ENCODE measurements at places on chromosomes 2 and 18.

DNA sequence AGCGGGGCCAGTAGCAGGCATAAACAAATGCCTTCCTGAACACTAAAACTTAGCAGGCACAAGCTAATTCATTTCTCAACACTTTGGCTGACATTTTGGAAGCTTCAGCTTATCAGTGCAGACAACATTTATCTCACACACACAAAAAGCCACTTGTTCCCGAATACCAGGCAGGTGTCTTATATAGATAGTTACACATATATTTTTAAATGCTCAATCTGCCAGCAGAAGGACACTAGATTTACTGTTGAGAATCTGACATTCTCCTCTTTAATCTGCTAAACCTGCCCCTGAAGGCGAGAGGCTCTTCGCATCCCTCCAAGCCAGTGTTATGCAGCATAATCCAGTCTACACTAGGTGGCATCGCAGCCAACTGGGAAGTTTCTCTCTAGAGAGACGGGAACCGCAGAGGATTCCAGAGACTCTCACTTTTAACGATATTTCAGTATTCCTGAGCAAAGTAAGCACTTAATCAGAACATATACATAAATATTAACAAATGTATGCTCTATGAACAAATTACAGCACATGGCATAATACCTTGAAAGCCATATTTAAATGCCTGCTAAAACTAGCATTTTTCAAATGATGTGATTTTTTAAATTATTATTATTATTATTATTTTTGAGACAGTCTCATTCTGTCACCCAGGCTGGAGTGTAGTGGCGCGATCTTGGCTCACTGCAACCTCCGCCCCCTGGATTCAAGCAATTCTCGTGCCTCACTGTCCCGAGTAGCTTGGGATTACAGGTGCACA lies 90.2 kb upstream of the SCG2 start:
- DNase-seq, result no peak

GRCh38 chr2:135052997-135053474 lies 944 bp downstream of the RAB3GAP1 start:
- DNase-seq, result no peak

DNA sequence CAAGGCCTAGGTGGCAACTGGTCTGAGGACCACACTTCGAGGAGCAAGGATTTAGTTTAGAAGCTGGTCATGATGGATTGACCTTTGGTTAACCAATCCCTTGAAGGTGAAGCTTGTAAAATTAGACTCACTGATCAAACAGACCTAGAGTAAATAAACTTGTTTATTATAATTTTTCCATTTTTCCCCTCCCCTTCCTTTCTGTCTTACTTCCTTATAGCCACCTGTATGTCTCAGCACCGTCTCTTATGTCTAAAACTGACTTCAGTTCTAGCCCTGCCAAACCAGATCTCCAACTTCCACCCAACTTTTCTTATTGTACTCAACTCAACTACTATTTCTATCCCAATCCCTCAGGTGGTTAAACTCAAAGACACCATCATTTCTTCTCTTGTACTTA lies 92.8 kb upstream of the THOC1 start:
- DNase-seq, result no peak

- peak; percentile 82 for DNase-seq
Observed at GRCh38 chr2:70247364-70248180, 856 bp downstream of the TIA1 start.

DNA sequence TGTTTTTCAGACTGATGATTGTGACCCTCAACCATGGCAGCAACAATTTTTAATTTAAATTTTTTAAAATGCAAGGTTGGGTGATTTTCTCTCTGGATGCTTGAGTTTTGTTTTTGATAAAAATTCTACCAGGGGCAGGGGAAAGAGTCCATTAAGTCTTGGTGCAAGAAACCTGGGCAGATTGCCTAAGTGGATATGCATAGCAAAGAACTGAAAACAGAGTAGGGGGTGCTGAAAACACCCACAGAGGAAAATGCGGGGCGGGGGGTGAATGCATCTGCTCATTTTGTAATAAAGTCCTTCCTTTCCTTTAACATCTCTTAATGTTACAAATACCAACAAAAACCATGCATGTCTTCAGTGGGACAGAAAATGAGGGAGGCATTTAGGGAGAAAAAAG lies 138.0 kb downstream of the NEDD4L start:
- no peak for DNase-seq

DNA sequence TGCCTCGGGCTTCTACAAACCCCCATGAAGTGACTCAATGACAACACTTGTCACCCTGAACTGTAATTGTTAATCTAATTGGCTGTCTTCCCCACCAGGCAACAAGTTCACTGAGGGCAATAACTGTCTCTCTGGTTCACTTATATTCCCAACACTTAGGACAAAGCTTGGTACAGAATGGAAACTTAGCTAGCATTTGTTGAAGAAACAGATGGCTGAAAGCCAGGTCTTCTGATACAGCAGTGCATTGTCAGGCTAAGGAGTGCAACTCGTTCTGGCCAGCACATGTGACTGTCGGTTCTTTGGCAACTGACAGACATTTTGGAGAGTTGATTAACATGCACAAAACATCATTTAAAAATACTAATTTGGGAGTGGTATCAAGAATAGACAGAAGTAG lies 14.6 kb upstream of the DNAJC27 start:
- peak; percentile 73 for DNase-seq

GRCh38 chr2:69437751-69438154 lies 518 bp upstream of the NFU1 start:
- DNase-seq, result no peak

- DNase-seq, result no peak
Observed at GRCh38 chr2:239465017-239466001, 64.5 kb upstream of the HDAC4 start.

- DNase-seq, result no peak
Observed at GRCh38 chr18:23530195-23530594, 26.9 kb downstream of the RMC1 start.

DNA sequence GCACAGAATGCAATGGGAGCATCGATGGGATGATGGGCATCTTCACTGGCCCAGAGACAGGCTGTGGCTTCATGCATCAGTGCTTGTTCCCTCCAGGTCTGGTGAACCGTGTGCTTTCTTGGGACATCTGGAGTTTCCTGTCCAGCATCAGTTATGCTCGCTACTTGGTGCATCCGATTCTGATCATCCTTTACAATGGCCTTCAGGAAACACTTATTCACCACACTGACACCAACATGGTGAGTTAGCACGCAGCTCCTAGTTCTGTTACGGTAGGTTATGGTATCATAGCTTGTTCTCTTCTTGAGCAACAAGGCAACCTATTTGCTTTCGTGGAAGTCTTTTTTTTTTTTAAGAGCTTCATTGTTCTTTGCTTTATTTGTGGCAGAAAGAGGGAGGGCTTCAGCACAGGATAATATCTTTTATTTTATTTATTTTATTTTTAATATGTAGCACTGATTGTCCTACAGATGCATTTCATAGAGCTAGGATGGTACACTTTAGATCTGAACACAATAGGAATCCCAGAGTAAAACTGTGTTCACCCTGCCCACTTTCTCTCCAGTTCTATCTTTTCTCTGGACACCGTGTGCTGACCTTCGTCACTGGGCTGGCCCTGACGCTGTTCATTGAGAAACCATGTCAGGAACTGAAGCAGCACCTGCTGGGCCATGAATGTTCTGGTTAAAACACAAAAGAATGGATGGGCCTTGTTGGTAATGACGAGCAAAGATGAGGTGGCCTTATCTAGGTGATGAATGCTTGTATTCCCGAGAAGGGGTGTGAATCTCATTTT lies 71.2 kb upstream of the SEC11C start:
- no peak for DNase-seq

GRCh38 chr2:181774685-181775084 lies 94.4 kb upstream of the NEUROD1 start:
- DNase-seq, result no peak

DNA sequence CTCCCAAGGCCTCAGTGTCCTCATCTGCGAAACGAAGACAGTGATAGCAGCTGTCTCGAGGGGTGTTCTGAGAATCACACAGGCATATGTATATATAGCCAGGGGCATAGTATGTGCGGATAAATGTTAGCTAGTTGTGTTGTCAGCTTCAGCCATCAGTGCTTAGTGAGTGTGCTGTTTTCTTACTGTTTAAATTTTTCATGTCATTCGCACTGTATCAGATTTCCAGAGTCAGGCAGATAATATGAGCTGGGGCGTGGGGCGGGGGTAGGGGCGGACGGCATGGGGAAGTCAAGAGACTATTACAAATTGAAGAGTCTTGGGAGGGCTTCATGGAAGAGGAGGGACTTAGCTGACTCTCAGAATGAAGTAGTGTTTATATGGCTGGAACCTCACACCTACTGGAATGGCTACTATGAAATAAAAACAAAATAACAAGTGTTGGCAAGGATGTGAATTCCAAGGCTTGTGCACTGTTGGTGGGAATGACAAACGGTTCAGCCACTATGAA lies 7.0 kb downstream of the TRAPPC12 start:
- DNase-seq, result no peak

DNA sequence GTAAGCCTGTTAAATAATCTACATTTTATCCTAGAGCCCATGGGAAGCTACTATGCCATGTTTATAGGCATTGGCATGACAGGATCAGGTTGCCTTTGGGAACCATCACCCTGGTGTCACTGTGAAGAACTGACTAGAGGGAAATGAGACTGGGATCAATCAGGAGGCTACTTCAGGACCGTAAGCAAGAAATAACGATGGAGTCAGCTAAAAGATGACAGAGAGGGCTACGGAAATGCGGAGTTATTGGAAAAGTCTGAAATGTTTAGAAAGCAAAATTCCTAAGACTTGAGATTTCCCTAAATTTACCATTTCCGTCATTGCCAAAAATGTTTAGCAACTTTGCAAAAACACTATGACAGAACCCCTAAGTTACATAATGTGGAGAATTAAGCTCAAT lies 50.2 kb downstream of the TTC21B start:
- no peak for DNase-seq

- no peak for DNase-seq
Observed at GRCh38 chr2:146267093-146267492, 1577.7 kb upstream of the ACVR2A start.

DNA sequence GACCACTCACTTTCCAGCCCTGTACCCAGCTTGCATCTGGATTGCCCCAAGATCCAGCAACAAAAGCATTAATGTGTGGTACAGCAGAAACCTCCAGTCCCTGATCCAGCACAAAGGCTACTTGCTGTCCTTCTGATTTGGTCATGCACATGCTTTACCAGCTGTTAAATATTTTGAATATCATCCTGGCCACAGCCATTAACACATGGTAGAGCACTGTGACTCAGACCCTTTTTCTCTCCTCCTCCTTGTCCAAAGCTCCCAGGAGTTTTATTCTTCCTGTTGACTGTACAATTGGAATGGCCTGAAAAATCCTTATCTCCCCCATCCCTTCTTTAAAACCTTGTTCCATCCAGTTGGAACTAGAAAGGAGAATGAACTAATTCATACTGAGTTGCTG lies 419.7 kb upstream of the TNP1 start:
- no peak for DNase-seq

DNA sequence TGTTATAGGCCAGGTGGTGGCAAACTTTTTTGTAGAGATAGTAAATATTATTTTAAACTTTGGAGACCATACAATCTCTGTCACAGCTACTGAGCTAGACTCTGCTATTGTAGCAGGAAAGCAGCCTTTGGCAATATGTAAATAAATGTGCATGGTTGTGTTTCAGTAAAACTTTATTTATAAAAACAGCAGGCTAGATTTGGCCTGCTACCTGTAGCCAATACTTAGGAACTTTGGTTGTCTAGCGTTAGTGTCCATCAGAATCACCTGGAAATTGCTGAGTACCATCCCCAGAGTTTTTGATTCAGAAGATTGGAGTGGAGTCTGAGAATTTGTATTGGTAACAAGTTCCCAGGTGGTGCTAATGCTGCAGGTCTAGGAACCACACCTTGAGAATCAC lies 23.8 kb upstream of the TNFRSF11A start:
- DNase-seq, result no peak

GRCh38 chr2:212892193-212892592 lies 259.2 kb downstream of the IKZF2 start:
- DNase-seq, result no peak

DNA sequence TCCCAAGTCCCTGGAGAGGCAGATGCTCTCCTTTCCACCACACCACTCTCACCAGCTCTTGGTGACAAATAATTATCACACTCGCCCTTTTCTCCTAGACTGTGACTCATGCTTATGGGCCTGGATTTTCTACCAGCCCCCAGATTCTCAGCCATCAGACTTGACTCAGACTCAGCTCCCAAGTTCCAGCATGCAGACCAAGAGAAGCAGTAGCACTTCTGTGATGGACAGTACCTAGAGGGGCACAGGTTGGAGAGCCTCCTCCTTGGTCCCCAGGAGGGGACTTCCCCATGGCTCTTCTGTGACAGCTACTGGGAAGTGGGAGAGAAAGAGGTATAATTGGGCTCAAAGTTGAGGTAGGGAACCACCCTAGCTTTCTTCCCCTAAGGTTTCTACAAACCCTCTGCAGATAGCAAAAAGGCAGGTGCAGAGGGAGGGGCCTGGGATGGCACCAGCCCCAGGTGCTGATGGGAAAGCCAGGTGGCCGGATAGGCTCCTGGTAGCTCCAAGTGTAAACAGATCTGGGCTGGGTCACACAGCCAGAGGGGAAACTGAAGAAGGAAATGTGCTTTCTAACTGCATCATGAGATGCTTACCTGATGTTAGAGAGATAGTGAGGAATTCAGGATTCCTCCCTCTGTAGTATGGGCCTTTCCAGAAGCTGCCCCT lies 4.1 kb downstream of the TCF23 start:
- DNase-seq, result no peak

DNA sequence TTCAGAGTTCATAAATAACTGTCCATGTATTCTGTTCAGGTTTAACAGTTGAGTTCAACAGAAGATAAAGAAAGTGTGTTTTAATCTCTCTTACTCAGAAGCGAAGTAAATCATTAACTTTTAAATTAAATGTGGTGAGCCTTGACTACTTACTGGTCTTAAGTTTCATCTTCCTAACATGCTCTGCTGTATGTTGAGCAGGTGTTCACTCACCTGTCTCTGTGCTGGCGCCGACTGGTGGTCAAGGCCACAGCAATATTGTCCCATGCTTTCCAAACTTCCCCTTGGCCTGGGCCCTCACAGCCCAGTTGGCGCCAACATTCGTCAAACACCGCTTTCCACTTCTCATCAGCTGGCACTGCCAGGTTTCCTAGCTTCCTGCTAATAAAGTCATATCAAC lies 17.0 kb upstream of the MPP4 start:
- DNase-seq, result no peak

GRCh38 chr2:98895221-98895620 lies 40.8 kb downstream of the CRACDL start:
- DNase-seq, result no peak
